Nephron progenitor cell (in vitro differentiated cells): ENCODE measurements at places on chromosomes 4 and X.

DNA sequence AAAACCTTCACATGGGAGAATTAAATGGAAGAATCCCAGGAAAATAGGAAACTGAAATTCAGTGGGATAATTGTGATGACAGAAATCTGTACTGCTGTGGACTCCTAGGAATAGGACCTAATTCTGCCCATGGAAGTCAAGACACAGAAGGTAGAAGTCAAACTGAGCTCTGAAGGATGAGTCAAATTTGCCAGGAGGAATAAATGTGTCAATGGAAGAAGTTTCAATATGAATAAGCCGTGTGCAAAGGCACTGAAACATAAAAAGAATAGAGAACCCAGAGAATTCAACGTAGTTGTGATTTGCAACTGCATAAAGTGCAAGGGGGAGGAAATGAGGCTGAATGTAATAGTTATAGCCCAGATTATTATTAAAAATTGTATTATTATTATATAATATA is 11.6 kb downstream of the ENAM start:
- DNase-seq, result no peak

DNA sequence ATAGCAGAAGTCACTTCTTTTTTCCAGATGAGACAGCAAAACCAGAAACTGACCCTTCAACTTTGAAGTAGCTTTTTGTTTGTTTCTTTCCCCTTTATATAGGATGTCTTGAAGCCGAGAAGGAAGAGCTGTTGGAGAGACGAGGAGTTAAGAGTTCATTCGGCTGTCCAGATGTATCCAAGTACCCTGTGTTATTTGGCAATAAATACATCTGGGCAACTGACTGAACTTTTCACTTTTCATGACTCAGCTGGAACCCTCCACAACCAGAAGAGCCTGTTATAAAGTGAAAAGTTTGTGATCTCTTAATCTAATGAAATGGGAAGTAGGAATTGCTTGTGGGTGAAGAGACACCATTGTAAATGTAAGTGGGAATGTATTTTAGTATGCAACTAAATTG is 131.2 kb downstream of the HTR2C start:
- DNase-seq, result no peak

DNA sequence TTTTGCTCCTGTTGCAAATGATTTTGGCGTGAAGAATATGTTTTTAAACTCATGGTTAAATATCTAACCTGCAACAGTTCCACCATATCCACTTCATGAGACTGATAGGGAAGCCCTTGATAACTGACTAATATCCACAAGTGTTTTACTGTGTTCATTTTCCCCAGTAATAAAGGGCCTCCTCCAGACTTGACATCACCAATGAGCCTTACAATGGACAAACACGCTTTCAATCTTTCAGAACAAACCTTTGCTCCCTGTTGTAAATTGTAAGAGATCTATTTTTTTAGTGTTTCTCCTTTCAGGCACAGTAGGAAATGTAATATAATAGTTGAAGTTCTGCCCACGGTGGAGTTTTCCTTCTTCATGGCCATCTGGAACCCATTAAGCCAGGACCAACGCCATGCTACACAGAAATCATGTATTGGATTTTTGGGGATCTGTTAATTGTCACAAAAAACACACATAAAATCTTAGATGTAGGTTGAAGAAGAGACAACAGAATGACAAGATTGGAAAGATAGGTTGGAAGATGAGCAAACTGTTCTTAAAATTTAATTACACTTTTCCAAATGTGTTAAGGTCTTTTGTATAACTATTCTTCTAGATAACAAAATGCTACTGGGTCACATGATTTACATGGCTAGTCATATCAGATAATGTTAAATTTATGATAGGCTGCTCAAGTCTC is 1030.1 kb downstream of the FSTL5 start:
- DNase-seq, result no peak

- no peak for DNase-seq
These were observed 247.1 kb upstream of the ETNPPL start for GRCh38 chr4:109009909-109010308.

DNA sequence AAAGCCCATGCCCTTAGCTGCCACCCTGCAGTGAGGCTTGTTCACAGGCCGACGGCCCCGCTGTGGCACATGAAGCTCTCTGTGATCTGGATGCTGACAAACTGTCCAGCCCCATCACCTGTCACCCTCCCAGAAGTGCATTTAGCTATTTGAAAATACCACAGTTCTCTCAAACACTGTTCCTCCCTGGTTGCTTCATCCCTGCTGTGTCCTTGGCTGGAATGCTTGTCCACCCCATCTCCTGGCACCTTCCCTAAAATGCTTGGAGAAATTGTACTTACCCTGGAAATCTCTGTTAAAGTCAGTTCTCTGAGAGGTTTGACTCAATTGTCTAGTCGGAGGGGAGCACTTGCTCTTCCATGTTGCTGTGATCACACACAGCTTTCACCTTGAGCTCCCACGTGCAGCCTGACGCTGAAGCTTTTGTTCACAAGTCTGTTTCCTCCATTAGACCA is 10.1 kb downstream of the SYNPO2 start:
- DNase-seq, result no peak

GRCh38 chrX:119729408-119730201 is 28.8 kb upstream of the SOWAHD start:
- DNase-seq, result peak; percentile 62

DNA sequence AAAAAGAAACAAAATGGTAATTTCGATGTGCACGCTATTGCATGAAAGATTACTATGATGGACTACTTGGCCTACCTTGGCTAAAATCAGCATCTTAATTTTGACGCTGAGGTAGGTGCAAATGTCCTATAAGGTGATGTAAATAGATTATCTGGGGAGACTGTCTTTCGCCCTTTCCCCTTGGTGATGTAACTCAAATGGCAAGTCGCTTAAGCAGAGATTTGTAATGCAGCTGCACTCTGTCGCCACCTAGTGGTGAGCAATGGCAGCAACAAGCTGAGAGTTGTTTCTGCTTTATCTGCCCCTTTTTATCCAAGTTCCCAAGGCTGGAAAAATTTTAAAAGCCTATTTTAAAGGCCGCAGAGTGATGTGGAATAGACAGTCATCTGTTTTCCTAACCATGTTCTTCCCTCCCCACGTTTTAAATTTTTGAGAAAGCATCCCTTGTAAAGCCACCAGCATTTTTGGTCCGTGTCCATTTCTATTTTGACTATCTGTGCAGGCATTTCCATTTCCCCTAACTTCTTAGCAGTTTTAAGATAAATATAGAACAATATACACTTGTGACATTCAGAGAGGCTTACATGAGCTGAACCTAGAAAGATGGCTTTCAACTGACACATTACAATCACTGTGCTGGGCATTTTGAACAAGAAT is 62.4 kb upstream of the PDLIM3 start:
- DNase-seq, result peak; percentile 79

- DNase-seq, result no peak
These were observed 25.5 kb downstream of the BBS12 start for GRCh38 chr4:122758033-122758432.

DNA sequence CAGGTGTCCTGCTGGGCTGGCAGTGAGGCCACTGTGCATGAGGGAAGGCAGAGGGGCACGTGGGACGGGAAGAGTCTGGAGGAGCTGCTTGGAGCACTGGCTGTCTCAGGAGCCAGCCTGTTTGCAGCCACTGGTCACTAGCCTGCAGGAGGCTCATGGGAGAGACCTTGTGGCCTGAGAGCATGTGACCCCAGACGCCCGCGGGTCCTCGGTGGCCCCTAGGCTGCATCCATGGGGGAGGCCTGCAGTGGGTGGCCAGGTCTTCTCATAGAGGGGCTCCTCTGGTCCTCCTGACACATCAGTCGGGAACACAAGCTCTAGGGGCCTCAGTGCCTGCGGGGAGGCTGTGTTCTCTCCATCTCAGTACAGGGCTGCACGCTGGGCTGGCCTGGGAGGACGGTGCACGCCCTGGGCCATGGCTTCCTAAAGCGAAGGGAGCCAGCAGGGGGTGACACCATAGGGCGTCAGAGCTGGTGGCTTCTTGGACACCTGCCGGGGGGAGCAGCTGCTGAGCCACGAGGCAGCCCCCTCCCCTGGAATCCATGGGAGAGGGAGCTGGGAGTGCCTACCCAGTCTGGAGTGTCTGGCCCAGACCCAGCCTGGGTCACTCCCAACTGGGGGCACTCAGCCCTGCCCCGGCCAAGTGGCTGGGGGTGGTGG is 12.3 kb downstream of the NAT8L start:
- DNase-seq, result no peak

DNA sequence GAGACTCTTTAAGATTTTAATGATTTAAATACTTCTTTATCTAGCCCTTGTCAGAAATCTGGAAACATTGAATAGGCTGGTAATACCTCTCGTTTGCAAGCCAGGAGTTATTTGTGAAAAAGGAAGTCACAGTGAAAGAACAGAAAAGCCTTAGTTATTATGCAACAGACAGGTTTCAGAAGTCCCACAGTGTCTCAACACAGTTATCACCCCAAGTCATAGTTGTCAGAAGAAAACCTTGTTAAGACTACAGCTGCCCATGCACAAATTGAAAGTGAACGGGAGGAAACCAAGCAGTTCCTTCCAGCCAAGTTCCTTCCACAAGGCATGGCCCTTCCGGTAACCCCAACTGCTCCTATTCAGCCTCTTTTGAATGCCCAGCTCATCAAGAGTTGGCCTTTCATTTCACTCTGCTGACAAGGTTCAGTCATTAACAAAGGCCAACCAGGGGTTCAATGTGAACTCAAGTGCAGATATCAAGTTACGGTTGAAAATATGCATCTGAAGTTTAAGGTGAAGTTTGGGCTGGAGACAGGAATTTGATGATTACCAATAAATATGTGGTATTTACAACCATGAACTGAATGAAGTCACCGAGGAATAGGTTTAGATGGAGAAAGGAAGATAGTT is 15.6 kb downstream of the ALPK1 start:
- no peak for DNase-seq
